ENCODE measurements at places on chromosomes 3 and 15.

- peak; percentile 41 for DNase-seq
Observed at GRCh38 chr3:105526360-105527111, 159.8 kb downstream of the ALCAM start.

GRCh38 chr3:188309437-188310269 is 155.7 kb downstream of the LPP start:
- DNase-seq = peak; percentile 50

GRCh38 chr3:12730506-12731242 is 28.4 kb downstream of the TMEM40 start:
- no peak for DNase-seq

GRCh38 chr3:23325466-23326065 is 122.4 kb downstream of the UBE2E2 start:
- peak; percentile 17 for DNase-seq

- DNase-seq = no peak
Observed at GRCh38 chr3:42441791-42442190, 31.4 kb upstream of the LYZL4 start.
